Central memory CD4-positive, alpha-beta T cell (primary cell): ENCODE measurements at places on chromosomes 1 and 21.

DNA sequence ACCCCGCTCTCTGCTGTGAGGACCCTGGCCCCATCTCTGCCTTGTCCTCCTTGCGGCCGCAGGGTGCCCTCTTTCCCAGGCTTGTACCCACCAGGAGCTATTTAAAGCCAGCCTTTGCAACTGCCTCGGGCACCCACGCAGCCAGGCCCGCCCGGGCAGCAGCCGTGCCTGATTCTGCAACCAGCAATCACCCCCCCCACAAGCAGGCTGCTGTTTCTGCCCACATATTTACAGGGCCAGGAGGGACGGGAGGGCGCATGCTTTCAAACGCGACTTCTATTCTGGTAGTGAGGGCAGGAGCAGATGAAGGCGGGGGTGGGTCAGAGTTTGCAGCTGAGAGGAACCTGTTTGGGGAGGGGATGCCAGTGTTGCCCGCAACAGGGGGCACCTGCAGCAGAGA lies 13.6 kb downstream of the GABRD start:
- no peak for DNase-seq

DNA sequence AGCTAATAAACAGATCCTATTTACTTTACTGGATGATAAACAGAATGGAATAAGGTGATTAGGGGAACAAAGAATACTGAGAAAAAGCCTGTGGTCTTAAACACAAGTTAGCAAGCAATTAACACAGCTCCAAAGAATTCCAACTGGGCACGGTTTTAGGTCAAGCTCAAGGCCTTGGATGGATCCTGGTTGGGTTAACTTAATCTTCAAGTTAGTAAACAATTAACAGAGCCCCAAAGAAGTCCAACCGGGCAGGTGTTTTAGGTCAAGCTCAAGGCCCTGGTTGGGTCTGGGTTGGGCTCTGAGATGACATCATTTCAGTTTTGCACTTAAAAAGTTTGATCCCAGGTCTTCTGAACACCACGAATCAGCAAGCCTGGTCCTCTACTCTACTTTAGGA lies 1086.3 kb upstream of the TMPRSS15 start:
- no peak for DNase-seq

- DNase-seq: no peak
Observed at GRCh38 chr1:94416901-94417727, 1.1 kb upstream of the ABCD3 start.

- DNase-seq: no peak
Observed at GRCh38 chr1:94071391-94071790, 49.6 kb downstream of the ABCA4 start.

DNA sequence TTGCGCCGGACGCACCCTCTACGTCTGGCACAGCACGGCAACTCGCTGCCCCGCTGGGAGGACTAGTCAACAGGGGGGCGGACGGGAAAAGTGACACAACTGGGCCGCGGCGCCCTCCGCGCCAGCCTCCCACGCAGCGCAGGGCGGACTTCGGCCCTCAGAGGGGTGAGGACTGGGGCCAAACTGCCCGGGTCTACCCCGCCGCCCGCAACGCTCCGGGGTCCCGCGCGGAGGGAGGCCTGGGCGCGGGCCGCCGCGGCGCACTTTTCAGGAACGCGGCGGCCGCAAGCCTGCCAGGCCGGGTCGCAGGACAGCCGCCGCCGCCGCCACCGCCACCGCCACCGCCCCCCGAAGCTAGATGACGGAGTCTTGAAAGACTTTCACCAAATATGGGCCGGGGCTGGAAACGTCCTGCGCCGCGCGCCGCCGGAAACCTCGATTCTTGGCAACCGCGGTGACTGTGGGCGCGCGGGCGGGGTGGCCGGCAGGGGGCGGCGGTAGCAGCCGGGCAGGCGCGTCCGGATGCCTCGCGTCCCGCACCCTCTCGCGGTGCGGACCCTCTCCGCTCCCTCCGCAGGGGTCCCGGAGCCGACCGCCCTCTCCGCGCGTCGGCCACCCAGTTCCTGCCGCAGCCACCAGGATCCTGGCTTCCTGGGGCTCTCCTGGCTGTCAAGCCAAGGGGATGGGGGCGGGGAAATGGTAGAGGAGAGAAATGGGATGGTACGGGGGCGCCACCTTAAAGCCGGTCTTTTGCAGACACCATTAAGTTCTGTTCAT lies 3.7 kb upstream of the CCN1 start:
- no peak for DNase-seq
